ENCODE measurements at places on chromosomes 3 and 15. TPM values are rescaled to one million over a fixed set of nuclear protein-coding genes. Genes with fewer than 3 reads are reported as not detected.

DNA sequence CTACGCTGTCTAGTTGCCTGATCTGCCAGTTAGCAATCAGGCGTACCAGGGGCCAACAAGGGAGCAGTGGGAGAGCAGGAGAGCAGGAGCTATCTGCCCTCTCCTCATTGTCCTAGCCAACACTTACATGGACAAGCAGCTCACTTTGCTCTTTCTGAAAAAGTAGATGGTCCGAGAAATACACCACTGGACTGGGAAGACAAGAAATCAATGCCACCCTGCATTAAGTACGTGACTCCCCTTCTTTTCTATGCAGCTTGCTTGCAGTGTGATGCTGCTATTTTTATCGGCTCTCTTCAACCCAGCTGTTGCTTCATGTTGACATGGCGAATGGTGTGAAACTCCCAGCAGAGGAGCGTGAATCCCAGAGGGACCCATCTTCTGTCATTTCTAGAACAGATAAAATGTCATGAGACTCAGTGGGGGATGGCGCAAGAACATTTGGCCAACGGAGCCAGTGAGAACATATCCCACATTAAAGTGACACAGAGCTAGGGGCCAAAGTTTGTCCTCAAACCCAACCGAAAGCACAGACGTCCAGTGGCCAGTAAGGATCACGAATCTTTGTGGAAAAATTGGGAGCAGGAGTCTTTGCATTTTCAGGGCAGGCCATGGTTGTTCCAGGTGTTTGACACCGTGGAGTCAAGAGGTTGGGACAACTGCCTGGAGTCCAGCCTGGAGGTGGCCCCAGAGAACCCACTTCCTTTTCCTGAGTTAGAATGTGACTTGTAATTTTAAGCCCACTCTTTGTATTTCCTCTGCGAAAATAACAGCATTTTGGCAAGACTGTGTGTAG, 53.7 kb upstream of the MEF2A start:
- ATAC-seq = peak; percentile 58

- ATAC-seq = no peak
Observed at GRCh38 chr3:127053026-127053425, 70.1 kb downstream of the PLXNA1 start.

DNA sequence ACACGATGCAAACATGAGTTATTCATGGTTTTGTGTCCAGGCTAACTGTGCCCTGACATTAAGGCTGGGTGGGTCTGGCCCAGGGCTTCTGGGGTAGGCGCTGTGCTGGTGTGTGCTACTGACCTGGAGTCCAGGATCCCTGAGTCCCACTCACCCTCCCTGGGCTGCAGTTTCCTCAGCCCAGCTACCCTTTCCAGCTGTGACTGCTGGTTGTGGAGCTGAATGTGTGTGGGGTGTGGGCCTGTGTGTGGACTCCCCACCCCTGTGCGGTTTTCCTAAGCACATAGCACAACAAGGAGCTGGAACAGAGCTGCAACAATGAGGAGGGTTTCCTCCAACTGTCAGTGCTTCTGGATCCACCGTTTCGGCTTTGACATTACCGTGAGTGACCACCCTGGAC, 38.0 kb downstream of the SMAD3 start:
- ATAC-seq = no peak

DNA sequence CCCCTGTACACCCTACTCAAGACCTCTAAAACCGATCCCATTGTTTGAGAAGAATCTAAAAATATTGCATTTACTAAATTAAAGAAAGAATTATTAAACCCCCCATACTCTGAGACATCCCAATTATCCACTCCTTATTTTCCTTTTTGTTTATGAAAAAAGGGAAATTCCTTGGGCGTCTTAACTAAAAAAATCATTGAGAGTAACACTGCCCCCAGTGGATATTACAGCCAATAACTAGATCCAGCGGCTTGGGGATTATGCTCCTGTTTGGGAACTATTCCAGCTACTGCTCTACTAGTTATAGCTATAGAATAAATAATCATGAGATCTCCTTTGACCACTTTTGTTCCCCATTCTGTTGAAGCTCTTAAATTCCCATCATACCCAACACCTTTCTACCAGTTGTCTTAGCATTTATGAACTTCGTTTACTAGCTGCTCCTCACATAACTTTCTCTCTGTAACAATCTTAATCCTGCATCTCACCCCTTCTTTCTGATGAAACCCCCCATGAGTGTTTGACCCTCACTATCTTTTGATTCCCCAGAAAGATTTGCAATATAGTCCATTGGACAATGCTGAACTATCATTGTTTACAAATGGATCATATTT, 12.7 kb upstream of the CFAP91 start:
- peak; percentile 39 for ATAC-seq

GRCh38 chr3:28947061-28947460, 333.8 kb upstream of the RBMS3 start:
- no peak for ATAC-seq

Gene XCR1
- total RNA-seq = not detected

Gene MAGEL2
- 7.0 TPM for total RNA-seq

DNA sequence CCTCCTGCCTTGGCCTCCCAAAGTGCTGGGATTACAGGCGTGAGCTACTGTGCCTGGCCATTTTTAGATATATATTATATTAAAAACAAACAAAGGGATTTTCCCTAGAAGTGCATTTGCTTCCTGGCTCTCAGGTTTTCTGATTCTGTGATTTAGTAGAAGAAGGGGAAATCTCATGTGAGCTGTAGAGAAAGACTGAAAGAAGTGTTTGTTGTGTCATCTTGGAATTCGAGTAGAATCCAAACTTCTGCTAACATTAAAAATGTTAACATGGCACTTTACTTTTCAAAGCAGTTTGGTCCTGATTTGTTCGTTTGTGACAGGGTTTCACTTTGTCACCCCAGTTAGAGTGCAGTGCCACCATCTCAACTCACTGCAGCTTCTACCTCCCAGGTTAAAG, 34.9 kb downstream of the IQGAP1 start:
- ATAC-seq = no peak

Gene CCDC51
- 14.9 TPM for total RNA-seq

Gene C3orf49
- total RNA-seq = 1.4 TPM

Gene ACTRT3
- total RNA-seq = 0.57 TPM

GRCh38 chr3:113339616-113340244, 101.6 kb downstream of the CFAP44 start:
- ATAC-seq = no peak

GRCh38 chr15:94265009-94265408, 33.6 kb downstream of the MCTP2 start:
- peak; percentile 2 for ATAC-seq

Gene CAMK2N2
- 0.31 TPM for total RNA-seq

Gene PDIA5
- 5.9 TPM for total RNA-seq

DNA sequence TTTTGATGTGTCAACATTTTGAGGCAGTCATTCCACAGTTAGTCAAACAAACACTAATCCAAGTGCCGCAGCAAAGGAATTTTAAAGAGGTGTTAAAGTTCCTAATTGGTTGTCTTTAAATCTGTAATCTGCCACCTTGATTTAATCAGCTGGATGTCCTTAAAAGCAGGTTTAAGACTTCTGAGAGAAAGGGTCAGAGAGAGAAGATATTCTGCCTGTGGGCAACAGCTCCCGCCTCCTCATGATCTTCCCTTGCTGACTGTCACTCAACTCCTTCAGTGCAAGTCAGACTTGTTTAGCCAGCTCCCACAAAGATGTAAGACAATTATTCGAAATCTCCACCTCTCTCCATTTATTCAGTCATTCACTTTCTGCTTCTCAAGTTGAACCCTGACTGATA, 92.6 kb upstream of the MYRIP start:
- ATAC-seq = no peak

DNA sequence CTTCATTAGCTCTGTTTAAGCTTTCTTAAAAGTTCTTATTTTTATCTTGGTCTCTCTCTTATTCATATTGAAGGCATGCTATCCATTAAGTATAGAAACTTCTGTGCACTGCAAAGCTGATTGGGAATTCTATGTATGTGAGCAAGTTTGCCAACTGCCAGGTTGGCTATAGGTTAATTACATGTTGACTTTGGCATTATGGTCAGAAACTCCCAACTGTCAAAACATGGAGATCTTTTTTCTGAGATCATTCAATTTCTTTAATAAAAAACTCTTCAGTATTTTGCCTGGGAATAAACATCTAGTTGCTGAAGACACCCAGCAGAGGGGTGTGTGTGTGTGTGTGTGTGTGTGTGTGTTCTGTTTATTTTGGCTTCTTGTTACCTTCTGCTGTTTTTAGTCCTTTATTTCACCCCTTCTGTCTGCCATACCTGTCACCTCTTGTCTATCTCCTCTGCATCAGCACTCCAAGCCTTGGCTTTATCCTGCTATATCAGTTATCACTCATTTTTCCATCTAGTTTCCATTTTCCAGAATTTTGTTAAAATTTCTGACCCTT, 1.3 kb upstream of the ARL14 start:
- no peak for ATAC-seq

GRCh38 chr3:153038779-153039178, 123.2 kb upstream of the RAP2B start:
- no peak for ATAC-seq

DNA sequence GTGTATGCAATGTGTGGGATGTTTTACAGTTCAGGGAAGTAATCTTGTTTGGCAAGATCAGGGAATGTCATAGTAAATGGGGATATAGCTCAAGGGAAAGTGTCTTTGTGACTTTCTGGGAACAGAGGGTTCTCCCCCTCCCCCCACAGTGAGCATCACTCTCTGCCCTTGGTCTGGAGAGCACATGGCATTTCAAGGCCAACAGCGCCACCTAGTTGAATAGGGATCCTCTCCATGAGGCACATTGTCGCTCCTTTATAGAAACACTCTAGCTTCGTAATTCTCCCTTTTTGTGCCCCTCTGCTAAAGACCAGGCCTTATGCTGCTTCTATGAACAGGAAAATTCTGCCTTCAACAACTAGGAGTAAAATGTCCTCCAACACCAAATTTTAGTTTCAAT, 37.1 kb upstream of the ARNT2 start:
- ATAC-seq = no peak

GRCh38 chr3:39180183-39180545, 12.2 kb downstream of the XIRP1 start:
- ATAC-seq = no peak

DNA sequence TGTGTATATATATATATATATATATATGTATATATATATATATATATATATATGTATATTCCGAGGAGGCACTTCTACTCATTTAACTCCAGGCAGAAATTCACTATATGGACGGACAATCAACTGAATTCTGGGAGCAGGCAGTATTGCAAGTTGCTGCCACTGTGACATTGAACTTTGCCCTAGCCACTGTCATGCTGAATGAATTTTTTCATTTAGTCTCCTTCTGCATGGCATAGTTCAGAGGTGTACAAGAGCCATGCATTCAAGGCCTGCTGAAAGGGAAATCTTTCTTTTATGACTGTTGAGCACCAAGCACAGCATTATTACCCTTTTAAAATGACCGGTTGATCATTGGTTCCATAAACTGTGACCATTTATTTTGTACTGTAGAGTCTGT, 176.2 kb upstream of the THRB start:
- no peak for ATAC-seq

DNA sequence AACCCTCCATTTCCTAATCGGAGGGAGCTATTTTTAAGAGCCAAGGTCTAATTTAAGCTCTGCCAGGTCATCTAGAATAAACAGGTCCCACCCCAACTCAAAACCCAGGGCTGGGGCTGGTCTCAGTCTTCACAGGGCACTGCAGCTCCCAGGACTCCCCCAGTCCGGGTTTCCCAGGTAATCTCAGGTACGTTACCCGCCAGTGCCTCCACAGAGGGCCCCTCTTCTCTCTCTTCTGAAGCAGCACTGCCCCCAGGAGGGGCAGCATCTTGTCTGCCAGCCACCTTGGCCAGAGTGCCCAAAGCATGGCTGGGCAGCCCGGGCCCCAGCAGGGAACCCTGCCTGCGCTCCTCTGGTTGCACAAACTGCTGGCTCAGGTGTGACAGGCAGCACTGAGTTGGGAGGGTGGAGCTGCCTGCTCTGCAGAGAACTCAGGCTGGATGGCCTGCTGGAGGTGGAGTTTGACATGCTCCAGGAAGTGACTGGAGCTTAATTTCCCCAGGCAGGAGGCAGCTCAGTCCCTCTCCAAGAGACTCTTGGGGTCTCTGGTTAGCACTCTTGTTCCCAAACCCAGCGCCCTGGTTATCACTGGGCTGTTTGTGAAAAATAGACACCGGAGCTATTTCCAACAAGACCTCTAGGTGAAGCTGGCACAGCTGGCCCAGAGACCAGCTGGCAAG, at the start of gene PLA2G4F:
Gene PLA2G4F (minus strand): TSS at position 394 of the 680 bp plus-strand sequence. CDS start 87 bp downstream, at position 307.
- ATAC-seq = no peak
